Mesothelial cell of epicardium (in vitro differentiated cells): ENCODE measurements at places on chromosomes 16 and 17. TPM values are rescaled to one million over a fixed set of nuclear protein-coding genes. Genes with fewer than 3 reads are reported as not detected.

DNA sequence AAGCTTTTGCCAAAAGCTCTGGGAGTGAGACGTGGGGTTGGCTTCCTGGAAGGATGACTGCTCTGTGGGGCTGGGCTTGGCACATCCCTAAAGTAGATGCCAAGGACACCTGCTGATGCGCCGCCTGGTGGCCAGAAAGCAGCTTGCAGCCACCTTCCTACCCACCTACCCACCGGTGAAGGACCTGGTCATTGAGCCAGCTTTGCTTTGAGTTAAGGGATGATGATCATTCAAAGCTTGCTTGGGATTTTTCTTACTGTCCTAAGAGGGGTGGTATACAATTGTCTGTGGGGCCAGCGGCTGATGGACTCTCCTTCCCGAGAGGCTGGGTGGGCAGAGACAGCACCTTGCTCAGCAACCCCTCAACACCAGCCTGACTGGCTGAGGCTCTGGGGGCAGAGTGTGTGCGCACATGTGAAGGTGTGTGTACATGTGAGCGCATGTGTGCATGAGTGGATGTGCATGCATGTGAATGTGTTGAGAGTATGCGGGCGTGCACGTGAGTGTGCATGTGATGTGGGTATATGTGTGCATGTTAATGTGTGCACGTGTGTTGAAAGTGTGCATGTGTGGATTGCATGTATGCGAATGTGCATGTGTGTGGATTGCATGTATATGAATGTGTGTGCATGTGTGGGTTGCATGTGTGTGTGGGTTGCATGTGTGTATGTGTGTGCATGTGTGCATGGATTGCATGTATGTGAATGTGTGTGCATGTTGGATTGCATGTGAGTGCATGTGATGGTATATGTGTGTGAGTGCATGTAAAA is 18.6 kb downstream of the C1QTNF1 start:
- DNase-seq: no peak

DNA sequence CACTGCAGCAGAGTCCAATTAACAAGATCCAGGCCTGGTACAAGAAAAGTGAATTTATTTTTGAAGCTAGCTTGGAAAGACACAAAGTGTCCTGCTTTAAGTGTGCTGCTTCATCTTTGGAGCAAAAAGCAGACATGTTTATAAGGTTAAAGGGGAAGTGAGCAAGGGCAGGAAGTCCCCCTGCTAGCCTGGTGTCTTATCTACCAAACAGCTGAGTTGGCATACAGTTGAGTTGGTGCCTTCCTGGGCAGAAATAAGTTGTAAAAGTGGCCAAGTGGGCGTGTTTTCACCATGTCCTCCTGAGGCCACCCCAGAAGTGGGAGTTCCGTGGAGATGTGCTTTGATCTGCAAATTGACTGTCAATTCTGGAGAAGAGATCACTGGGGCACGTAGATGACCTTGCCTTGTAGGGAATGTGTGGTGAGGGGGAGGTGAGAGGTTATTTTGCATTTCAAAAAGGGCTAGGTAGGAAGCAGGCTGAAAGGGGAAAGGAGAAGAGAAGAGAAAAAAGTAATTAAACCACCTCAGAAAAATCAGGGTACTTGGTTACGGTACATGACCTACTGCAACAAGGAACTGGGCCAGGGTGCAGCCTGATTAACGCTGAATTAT is 38.3 kb upstream of the HSBP1 start:
- DNase-seq: no peak

The CLEC18C gene
- 0.16 TPM in 1 of 3 replicates, not detected in the others for total RNA-seq

The KCTD5 gene
- 21.0 to 24.1 TPM (median 23.5 TPM) in 3 replicates for total RNA-seq

The WFIKKN2 gene
- total RNA-seq: 0.42 to 0.68 TPM (median 0.60 TPM) in 3 replicates
